ENCODE measurements at places on chromosomes 16 and 17.

DNA sequence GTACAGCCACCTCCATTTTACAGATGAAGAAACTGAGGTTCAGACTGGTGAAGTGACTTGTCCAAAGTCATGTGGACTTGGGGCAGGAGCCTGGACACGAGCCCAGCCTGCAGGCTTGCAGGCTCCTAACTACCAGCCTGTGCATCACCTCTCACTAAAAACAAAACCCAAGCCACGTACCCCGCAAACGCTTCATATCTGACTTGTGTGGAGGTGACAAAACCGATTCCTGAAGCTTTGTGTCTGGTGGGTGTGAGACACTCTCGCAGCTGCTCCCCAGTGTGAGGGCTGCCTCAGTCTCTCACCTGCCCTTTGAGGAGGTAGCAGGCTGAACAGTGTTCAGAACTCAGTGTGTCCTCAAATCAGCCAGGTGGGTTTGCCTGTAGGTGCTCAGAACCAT is 8.4 kb downstream of the HNF1B start:
- DNase-seq: no peak

DNA sequence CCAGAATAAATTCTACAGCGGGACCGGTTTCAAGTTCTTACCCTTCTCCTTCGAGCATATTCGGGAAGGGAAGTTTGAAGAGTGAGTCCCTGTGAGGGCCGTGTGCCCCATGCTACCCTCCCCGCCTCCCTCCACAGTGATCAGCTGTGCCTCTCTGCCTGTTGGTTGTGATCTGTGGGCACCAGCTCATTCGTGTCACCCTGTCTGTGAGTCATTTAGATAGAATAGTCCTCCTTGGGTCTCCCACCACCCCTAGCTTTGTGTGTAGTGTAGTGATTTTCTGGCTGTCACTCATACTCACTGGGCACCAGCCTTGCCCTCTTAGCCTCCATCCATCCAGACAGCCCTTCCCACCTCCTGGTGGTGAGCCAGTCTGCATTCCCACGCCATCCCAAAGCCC is 15.0 kb upstream of the NAGLU start:
- no peak for DNase-seq

GRCh38 chr16:886084-886543 is 84.7 kb downstream of the LMF1 start:
- DNase-seq: no peak

GRCh38 chr17:76537288-76537577 is 276 bp downstream of the CYGB start:
- no peak for DNase-seq
